ENCODE measurements at places on chromosomes 2 and 18.

DNA sequence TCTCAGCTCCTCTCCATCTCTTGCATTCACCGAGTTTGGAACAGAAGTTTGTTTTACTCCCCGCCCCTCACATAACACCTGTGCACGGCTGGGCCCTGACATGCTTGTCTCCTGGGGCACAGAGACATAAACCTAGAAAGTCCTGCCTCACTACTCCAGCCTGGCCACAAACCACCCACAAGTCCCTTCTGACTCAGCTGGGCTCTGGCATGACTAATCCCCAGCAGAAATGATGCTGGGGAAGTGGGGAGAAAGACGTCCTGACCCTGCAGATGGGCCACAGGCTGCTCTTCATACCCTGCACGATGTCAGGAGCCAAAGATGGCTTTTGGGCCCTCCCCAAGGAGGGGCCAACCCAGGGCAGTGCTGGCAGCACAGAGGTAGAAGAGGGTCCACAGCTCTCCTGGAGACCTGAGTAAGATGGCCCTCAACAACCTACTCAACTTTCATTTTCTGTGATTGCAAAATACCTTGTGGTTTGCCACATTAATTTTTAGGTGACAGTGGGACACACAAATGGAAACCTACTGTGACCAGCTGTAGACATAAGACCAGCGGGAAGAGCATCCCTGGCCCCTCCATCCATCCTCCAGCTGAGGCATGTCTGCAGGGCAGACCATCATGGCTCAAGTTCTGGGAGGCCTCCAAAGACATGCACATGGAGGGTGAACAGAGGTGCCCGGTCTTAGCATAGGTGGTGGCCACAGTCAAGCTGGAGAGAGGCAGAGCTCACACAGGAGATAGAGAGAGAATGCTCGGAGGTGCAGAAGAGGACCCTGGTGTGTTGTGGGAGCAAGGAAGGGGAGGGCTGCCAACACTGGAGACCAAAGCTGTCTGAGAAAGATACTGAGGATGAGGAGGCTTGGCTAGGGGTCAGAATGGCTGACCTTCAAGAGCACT lies 40.0 kb downstream of the DNMT3A start:
- peak; percentile 77 for DNase-seq

DNA sequence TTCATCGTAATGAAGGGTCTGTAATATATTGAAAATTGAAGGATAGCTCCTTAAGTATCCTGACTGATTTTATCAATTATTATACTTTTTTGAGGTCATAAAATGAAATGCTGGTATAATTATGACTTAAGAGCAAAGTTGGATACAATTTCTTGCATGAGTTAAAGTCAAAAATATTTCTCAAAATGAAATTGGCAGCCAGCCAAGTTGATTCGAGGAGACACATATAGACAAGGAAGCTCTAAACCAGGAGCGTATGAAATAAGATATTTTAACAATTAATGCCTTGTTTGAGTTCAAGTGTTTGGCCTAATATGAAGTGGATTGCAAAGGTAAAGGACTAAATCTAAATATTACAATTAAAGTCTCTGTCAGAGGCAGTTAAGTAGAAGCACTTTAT lies 260.4 kb upstream of the DSEL start:
- DNase-seq: no peak

GRCh38 chr18:68764016-68764415 lies 33.9 kb upstream of the CCDC102B start:
- DNase-seq: no peak

GRCh38 chr2:195482010-195482409 lies 175.0 kb upstream of the SLC39A10 start:
- no peak for DNase-seq

DNA sequence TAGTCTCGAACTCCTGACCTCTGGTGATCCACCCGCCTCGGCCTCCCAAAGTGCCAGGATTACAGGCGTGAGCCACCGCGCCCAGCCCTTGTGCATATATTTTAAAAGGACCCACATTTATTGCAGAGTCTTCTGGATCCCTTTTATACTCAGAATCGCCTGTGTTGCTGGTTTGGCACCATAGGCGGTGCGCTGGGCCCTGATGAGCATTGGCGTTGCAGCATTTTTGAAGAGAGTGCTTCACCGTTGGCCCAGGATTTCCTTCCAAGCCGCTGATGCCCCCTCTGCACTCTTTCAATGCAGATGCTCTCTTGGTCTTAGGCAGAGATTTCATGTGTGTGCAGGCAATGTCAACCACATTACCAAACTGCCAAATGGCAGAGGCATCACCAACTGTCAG lies 13.5 kb upstream of the TFCP2L1 start:
- no peak for DNase-seq

GRCh38 chr2:105926960-105927678 lies 182.4 kb downstream of the NCK2 start:
- peak; percentile 19 for DNase-seq

GRCh38 chr18:42915299-42915698 lies 200.2 kb downstream of the RIT2 start:
- DNase-seq: no peak

DNA sequence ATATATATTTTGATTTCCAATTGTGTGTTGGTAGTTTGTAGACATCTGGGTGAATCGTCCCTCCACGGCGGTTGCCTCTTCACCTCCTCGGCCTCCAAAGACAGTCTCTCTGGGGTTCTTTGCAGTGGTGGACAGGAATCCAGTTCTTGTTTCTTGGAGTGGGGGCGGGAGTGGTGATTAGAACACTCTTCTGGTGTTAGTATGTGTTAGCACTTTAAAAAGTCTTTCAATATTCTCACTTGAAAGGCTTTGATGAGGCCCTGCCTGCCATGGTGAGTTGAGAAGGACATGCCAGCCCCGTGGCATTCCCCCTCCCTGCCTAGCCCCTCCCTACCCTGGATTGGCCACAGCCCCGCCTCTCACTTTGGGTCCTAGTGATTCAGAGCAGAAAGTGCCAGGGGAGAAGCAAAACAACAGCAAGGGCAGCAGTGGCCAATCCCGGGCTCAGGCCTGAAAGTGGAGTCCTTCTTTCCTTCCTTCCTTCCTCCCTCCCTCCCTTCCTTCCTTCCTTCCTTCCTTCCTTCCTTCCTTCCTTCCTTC lies 316.8 kb upstream of the HS6ST1 start:
- DNase-seq: no peak

GRCh38 chr2:108604196-108604595 lies 69.9 kb downstream of the LIMS1 start:
- DNase-seq: no peak

DNA sequence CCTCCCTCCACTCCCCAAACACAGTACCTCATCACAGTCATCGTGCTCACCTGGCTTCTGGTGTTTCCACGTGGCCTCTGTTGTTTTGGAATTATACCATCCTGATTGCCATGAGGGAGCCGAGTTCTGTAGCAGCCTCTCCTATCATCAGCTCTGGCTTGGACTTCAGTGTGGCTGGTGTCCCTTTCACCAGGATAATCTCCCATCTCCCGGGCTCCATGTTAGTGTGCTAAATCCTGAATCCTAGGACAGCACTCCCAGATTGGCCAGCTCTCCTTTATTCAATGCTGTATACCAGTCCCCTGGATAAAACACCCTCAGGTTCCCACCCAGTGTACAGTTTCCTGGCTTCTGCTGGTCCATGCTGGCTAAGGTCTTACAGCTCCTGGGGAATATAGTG lies 53.3 kb downstream of the LONRF2 start:
- no peak for DNase-seq

- no peak for DNase-seq
Measured at GRCh38 chr18:57121542-57122112, 25.3 kb upstream of the BOD1L2 start.

DNA sequence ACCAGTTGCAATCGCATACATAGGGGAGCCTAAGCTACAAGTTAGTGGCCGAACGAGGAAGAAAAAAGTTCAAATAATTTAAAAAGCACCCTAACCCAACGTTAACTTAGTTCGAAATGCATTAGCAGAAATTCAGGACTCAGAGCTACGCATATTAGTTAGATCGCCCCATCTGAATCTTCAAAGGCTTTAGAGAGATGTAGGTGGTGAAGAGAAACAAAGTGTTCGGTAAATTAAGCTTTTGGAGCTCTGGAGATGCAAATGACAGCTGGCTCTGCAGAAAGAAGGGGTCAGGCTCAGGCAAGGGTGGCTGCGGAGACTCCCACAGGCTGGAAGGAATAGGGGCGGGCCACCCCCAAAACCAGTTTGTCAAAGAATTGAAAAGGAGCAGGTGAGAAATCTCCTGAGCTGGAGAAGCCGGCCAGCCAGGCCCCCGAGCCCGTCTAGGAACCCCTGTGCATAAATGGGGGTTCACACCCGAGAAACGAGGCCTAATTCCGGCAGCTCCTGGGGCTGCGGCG lies 621 bp downstream of the TXNL1 start:
- no peak for DNase-seq

GRCh38 chr2:10019602-10020400 lies 23.5 kb upstream of the KLF11 start:
- no peak for DNase-seq

DNA sequence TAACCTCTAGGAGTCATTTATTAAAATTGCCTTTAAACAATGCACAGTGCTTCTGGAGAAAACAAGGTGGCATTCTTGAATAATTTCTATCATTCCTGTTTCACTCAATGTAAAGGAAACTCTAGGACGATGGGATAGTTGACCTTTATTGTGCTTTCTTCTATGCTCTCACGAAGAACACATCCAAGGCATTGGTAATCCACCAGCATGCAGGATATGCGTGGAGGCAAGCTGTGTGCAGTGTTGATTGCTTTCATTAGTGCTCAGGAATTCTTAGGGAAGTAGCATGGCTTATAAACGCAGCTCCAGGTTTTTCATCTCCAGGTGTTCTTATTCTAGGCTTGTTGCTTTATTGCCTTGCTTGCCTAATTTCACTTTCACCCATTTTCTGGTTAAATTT lies 58.4 kb upstream of the CAVIN2 start:
- no peak for DNase-seq

GRCh38 chr2:191676790-191677645 lies 918 bp upstream of the NABP1 start:
- DNase-seq: peak; percentile 13

DNA sequence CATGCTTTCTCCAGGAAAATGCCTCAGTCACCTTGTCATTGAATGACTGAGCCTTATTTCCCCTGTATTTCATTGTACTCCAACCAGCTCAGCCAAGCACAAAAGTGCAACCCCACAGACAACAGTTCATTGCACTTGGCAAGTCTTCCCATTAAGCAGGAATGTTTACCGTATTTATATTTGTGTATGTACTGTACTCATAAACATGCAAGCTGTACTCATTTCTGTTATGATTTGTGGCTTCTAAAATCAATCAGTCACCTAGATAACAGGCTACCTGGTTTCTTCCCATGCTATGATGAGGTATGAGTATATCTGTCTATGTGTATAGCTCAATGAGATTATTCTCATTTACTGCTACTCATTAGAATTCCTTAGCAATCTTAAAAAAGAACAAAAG lies 505.5 kb upstream of the FAM98A start:
- DNase-seq: no peak

- no peak for DNase-seq
Measured at GRCh38 chr2:216070195-216070594, 11.4 kb downstream of the PECR start.

DNA sequence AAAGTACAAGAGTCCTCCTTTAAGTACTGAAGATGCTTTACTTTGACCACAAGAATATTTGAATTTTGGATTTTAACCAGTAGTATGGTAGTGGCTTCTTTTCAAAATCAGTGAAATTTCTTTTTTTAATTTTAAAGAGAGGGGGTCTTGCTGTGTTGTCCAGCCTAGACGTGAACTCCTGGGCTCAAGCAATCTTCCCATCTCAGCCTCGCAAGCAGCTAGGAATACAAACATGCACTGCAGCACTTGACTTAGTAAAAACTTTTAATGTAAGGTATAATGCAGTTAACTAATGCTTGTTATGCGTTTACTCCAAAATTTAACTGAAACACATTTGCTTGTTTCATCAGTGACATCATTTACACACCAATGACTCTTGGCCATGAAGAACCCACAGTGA lies 49.6 kb downstream of the EML4 start:
- no peak for DNase-seq

GRCh38 chr2:83113953-83114352 lies 1345.1 kb downstream of the SUCLG1 start:
- no peak for DNase-seq

Measured in stimulated activated CD4-positive, alpha-beta T cell treated with anti-CD3 and anti-CD28 coated beads, Interleukin-4, amount 100 ng/mL, for 48 hours (primary cell).